ENCODE measurements at places on chromosomes 3 and 15.

GRCh38 chr15:90873998-90874605 is 5.7 kb downstream of the FURIN start:
- no peak for DNase-seq

DNA sequence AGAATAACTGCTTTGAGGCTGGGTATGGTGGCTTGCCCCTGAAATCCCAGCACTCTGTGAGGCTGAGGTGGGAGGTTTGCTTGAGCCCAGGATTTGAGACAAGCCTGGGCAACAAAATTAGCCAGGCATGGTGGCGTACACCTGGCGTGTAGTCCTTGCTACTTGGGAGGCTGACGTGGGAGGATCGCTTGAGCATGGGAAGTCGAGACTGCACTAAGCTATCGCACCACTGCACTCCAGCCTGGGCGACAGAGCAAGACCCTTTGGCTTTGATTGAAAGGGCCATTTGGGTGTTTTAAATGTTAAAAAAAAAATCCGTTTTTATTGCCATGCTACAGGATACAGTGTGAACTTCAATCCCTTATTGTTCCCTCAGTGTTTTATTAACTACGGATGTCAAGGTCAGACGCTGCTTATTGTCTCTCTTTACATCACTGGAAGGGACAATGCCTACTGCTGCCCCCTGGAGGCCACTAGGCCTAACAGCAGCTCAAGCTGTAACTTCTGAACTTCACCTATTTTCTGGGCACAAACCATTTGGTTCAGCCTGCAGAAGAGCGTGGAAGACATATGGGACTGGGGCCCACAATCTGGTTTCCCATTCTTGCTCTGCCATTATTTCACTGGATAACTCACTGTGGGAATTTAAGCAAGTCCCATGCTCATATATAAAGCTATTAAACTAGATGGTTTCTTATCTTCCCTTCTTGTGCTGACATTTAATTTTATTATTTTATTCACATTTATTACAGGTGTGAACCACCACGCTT is 15.3 kb upstream of the IREB2 start:
- DNase-seq = peak; percentile 40

GRCh38 chr3:11739706-11740105 is 96.0 kb upstream of the VGLL4 start:
- DNase-seq = no peak

DNA sequence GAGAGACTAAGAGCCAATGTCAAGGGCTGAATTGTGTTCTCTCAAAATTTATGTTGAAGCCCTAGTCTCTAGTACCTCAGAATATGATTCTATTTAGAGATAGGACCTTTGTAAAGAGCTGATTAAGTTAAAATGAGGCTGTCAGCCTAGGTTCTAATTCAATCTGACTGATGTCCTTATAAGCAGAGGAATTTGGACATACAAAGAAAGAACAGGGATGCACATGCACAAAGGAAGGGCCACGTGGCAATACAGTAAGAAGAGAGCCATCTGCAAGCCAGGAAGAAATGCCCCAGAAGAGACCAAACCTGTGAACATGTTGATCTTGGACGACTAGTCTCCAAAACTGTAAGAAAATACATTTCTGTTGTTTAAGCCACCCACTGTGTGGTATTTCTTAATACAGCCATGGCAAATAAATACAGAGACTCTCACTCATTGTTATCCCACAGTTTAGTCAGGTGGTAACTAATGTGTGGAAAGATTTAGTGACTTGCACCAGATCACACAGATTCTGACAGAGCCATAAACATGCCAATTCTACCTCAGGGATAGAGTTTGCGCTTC is 652.2 kb downstream of the NAALADL2 start:
- DNase-seq = no peak

- no peak for DNase-seq
Observed at GRCh38 chr3:156788846-156789245, 37.3 kb upstream of the LEKR1 start.

DNA sequence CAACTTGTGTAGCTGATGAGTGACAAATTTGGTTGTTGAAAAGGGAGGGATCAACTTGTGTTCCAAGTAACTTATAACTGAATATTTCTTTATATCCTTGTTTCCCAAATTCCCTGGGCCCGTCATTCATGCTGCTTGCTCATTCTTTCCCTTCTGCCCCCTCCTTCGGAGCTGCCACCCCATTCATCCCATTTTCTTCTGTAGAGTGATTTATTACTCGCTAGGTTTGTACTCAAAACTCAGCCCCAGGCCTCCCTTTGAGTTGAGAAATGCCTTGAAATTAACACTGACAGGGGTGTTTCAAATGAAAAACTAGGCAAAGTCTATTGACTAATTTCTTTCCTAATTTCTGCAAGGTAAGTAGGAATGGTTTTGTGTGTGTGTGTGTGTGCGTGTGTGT is 277.4 kb upstream of the SLCO3A1 start:
- no peak for DNase-seq

- no peak for DNase-seq
Observed at GRCh38 chr3:52682016-52682415, 3.7 kb downstream of the PBRM1 start.

- DNase-seq = no peak
Observed at GRCh38 chr15:81274255-81274654, 49.7 kb downstream of the STARD5 start.

GRCh38 chr3:39404943-39405686 is 1.4 kb upstream of the RPSA start:
- no peak for DNase-seq

DNA sequence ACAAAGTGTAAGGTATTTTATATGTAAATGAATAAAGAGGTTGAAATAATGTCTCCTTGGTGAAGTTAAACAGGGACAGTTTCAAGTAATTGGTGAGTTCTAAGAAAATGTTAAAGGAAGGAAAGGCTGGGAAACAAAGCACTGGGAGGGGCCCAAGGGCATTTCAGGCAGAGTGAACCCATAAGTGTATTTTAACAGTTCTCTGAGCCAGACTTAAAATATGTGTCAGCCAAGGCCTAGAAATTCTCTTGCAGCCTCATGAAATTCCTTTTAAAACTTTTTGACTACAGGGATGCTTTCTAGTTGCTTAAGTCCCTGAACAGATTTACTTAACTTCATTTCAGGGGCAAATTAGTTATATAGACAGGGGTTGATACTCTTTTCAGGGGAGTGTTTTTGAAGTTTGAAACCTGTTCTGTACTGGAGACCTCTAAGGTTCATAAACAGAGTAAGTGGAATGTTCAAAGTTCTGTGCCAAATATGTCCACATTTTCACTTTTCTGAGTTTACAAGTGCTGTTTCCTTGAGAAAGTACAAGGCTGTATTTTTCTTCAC is 77.6 kb downstream of the GALK2 start:
- DNase-seq = no peak

- no peak for DNase-seq
Observed at GRCh38 chr3:27340534-27340933, 28.6 kb downstream of the NEK10 start.

GRCh38 chr3:58441514-58442450 is 8.2 kb upstream of the PDHB start:
- no peak for DNase-seq

DNA sequence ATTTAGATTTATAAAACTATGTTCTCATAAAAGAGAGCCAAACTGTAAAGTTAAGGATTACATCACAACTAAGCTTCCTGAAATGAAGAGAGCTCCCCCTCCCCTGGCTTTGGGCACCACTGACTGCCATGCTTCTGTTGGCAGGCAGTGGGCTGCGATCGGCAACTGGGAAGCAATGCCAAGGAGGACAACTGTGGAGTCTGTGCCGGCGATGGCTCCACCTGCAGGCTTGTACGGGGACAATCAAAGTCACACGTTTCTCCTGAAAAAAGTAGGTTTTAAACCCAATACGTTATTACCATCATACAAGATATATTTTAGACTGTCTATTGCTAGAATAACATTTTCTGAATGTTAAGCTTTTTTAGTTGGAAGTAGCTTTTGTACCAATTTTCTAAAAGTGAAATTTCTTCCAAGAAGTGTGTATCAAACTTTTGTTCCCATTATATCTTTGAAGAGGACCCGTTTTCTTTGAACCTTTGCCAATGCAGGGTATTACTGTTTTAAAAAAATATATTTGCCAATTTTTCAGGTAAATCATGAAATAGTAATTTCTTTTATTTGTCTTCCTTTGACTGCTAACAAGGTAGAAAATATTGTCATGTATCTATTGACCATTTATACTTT is 184.1 kb downstream of the ADAMTSL3 start:
- no peak for DNase-seq

DNA sequence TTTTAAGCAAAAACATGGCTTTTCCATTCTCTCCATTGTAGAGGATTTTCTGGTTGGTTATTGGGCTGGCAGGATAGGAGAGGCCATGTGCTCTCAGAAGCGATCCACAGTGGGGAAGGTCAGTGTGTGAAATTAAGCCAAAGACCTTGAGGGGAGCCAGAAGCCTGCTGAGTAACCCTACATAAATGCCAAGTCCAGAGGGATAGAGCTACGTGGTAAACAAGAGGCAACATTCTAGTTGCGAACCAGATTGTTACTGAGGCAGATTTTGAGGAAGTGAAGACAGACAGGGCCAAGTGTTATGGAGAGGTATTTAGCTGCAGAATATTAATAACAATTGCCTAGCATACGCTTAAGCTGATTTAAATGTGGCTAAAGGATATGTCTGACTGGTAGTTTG is 592.8 kb upstream of the GBE1 start:
- no peak for DNase-seq

DNA sequence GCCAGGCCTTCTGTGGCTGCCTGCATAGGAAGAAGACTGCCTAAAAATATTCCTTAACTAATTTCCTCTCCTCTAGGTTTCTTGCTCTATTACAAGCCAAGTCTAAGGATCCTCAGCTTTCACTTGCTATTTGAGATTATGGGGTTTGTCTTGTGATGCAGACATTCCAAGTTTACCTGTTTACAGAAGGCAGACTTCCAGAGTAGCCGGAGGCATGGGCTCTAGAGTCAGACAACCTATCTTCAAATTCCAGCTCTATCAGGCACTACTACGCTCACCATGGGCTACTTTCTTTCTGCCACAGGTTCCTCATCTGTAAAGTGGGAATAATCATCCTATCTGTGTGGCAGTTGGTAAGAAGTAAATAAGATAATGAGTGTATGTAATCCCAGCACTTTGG is 95.6 kb upstream of the BCL6 start:
- DNase-seq = no peak

GRCh38 chr15:83248151-83249029 is 36.1 kb downstream of the BNC1 start:
- DNase-seq = peak; percentile 4

GRCh38 chr3:179401561-179401960 is 49.7 kb downstream of the GNB4 start:
- DNase-seq = no peak

- DNase-seq = no peak
Observed at GRCh38 chr15:99345242-99345641, 94.0 kb downstream of the LRRC28 start.

- no peak for DNase-seq
Observed at GRCh38 chr3:126747768-126748167, 43.7 kb downstream of the CHCHD6 start.

DNA sequence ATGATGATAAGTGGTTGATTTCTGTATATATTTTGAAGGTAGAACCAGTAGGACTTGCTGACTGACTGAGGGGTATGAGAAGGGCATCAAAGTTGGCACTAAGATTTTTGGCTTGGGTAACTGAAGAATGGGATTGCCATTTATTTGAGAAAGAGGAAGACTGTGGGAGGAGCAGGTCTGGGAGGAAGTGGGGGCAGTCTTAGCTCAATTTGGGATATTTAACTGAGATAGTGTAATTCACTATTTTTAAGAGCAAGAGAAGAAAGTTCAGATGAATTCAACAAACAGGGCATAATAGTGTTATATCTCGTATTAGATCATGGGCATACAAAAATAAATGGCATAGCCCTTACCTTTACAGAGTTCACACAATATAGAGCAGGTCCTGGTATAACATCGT is 1.7 kb downstream of the BUB1B start:
- no peak for DNase-seq

GRCh38 chr3:7285505-7285904 is 424.6 kb downstream of the GRM7 start:
- DNase-seq = no peak

- no peak for DNase-seq
Observed at GRCh38 chr3:161540594-161540993, 44.0 kb downstream of the OTOL1 start.

GRCh38 chr3:187986514-187986934 is 167.4 kb upstream of the LPP start:
- DNase-seq = peak; percentile 33

GRCh38 chr15:87573534-87573933 is 683.0 kb downstream of the NTRK3 start:
- no peak for DNase-seq

GRCh38 chr3:4776980-4777581 is 202.2 kb upstream of the BHLHE40 start:
- no peak for DNase-seq

GRCh38 chr3:53788038-53788437 is 58.2 kb downstream of the CHDH start:
- DNase-seq = no peak

GRCh38 chr15:42070279-42070975 is 23.9 kb downstream of the PLA2G4D start:
- DNase-seq = no peak

DNA sequence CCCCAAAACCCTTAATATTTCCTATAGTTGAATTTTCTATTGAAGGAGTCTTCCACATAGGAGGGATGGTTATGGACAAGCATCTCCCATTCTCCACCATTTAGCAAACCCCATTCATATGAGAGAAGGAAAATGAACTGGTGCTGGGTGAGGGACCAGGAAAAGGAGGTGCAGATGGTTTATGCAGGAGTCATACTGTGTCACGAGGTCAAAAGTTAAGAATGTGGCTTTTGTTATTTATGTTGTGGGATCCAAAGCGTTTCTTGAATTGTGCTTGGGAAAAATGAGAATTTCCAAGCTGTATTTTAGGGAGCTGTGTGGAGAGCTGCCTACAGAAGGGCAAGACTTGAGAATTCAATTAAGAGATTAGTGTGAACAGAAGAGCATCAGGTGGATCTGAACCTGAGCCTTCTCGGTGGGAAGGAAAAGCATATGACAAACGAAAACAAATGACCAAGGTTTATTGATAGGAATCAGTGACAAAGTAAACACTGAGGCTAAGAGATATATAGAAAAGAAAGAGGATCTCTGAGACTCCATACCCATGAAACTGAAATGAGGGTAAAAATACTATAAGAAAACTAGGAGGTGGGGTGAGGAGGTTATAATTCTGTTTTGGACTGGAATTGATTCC is 473.3 kb upstream of the NR2F2 start:
- DNase-seq = no peak
